ENCODE measurements at places on chromosomes 5 and 9.

GRCh38 chr5:138772986-138773594, 19.9 kb downstream of the CTNNA1 start:
- peak; percentile 30 for DNase-seq

- DNase-seq = no peak
These were observed 112.8 kb upstream of the IRX4 start for GRCh38 chr5:1995491-1995890.

DNA sequence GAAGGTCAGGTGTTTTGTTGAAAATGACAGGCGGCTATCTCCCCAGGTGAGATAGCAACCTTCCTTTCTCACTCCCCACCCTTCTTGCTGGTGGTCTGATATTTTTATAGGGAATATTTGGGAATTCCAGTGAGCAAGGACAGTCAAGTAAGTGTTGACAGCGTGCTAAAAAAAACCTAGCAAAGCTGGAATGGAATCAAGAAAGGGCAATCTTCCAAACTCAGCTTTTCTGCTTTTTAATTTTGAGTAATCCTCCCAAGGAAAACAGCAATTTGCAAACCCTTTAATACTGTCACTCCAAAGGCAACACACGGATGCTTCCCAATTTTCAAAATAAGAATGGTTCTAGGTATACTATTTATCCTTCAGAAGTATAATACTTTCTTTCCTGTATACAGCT, 143.7 kb upstream of the PCA3 start:
- peak; percentile 25 for DNase-seq

DNA sequence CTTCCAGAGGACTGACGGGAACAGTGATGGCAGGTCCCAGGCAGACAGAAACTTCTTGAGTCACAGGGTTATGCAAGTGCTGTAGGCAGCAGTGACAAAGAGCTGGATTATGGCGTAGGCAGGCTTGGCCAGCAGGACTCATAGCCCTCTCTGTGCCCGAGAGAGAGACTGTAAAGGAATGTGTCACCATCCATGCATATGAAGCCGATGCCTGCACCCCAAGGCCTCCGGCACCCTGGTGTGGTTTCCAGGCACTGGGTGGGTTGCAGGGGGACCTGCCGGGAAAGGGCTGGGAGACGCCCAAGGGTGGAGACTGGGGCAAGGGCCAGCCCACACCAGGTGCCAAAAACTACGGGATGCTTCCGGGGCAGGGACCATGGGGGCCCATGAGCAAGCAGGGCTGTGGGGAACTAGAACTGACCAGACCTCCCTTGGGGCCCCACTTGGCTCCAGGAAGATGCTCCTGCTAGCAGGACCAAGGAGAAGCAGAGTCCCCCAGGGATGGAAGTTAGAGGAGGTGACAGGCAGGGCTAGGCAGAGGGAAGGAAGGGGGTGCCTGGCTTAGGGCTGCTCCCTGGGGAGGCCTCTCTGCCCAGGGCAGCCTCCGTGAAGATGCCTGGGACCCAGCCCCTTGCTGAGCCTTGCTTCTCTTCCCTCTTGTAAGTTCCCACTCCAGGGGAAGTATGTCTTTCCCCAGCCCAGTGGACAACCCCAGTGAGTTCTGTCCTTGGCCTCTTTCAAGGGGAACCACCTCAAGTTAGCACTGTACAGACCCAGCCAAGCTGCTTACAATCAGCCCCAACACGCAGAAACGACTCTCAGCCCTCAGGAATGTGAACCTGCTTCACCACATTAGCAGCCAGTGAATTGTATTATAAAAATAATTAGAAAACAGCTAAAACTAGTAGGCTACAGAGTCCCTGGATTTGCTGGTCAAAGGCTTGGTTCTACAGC, 10.5 kb upstream of the IPPK start:
- DNase-seq = peak; percentile 24

DNA sequence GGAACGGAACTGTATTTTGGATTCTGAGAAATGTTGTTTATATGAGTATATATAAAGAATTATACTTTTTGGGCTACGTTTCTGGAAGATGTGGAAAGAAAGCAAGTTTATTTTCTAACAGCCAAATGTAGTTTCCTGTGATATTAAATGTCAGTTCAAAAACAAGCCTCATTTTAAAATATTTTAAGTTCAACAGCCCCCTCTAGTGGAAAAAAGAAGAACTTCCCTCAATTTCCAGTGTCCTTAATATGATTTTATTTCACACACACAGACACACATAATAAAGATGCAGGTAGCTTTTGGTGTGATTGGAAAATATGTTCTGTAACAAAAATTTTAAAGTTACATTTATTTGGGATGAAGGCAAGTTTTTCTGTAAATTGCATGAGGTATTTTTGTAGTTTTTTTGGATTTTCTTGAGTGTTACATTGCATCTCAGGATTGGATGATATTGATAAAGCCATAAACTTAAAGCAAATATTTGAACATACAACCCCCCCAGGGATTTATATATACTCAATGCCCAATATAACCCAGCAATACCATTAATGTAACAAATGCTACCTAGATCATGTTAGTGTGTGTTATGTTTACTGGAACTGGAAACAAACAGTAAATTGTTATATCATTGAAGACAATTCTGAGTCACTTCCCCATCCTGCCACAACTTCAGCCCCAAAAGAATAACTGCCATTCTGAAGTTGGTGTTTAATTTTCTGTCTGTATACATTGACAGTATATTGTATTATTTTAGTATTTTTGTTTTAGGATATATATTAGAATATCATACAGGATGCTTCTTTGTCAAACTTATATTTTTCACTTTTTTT, 54.0 kb downstream of the CCDC171 start:
- peak; percentile 49 for DNase-seq

- DNase-seq = peak; percentile 64
These were observed 4.8 kb downstream of the DNAJB5 start for GRCh38 chr9:34994260-34994899.

- no peak for DNase-seq
These were observed 34.2 kb downstream of the EXD3 start for GRCh38 chr9:137388589-137389427.

GRCh38 chr5:155416765-155417164, 403.2 kb downstream of the KIF4B start:
- DNase-seq = no peak

DNA sequence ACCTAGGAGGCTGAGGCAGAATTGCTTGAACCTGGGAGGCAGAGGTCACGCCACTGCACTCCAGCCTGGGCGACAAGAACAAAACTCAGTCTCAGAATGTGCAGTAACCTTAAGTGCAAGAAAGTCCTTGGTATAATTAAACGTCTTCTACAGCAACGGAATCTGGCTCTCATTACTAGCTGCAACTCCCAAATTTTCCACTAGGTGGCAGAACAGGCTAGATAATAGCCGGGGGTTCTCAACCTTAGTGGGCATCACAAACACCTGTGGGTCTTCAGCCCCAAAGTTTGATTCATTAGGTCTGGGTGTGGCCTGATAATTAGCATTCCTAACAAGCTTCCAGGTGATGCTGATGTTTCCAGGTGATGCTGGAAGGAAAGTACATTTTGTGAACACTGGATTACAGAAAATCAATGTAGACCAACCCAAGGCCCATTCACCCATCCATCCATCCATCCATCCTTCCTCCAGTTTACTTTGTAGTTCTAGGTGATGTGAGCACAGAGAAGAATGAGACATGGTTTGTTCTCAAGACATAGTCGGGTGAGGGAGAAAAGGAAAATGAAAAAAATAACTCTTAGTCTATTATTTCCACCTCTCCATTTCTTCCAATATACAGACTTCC, 37.3 kb downstream of the FBXW2 start:
- DNase-seq = peak; percentile 58
